ENCODE measurements at places on chromosomes 2 and 18.

DNA sequence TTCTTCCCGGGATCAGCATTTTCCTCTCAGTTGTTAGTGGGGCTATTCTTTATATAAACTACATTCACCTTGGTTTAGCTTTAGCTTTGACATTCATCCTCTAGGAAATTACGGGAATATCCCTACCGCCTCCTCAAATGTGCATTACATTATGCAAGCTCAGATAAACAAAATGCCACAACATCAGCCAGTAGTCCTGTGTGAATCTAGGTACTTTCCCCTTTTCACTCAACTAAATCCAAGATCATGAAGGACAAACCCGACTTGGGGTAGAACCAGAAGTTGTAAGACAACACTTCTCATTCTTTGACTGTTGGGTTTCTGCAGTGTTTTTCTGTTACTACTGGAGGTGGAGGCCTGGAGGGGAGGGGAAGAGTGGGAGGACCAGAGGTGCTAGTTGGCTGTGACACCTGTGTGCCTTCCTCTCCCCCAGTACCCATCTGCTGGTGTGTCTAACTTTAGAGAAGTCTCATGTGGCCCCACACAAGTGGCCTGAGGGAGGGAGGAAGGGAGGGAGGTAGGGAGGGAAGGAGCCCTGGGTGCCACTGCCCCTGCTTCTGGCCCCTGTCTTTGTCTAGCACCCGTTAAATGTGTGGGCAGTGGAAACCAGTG, 84.8 kb upstream of the BCL2L11 start:
- no peaks in the 10 kb centered on the region for H3K4me1 ChIP-seq
- no peak for DNase-seq
- no peak overlapping the region for H3K4me3 ChIP-seq
- H3K27me3 ChIP-seq: no peaks in the 10 kb centered on the region
- no peak overlapping the region for H3K27ac ChIP-seq

DNA sequence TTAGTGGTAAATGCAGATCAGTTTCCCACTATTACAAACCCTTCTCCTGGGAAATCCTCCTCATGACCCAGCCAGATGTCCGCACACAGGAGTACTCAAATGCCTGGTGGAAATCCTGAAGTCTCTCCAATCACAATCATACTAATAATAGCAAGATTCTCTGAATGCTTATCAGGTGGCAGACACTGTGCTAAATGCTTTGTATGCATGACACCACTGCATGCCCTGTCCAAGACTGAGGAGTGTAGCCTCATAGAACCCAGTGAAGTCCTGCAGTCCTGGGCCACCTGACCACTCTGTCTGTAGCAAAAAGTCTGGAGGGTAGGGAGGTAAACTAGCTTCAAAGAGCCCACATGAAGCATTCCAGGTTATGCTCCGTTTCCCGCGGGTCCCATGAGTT, 434.8 kb upstream of the CHST9 start:
- H3K4me3 ChIP-seq: no peak overlapping the region
- H3K27me3 ChIP-seq: no peaks in the 10 kb centered on the region

DNA sequence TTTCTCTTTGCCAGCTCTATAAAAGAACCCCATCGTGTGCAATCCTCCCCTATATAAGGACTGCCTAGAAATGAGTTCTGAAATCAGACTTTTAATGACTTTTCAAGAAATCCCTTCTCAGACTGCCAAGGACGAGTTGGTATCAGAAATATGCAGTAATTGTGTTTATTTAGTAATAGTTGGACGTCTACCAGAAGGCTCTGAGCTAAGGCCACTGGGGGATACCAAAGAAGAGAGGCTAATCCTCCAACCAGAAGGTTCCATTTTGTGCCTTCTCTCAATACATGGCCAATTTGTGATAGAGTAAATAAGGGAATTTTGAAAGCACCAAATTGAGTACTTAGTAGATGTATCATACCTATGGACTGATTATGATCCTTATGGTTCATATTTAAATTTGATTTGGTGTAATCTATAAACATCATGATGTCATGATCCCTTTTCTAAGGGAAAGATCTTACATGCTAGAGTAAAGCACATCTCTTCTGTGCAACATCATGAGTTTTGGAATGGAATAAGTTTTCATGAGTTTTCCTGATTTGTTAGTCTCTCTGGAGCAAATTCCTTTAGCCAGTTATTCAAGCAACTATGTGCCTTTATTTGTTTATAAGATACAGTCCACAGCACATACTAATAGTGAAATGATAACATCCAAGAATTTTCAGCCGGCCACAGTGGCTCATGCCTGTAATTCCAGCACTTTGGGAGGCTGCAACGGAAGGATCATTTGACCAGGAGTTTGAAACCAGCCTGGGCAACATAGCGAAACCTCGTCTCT, 82.2 kb upstream of the LTBP1 start:
- H3K27me3 ChIP-seq: no peaks in the 10 kb centered on the region
- no peak overlapping the region for H3K4me3 ChIP-seq
- H3K27ac ChIP-seq: no peak overlapping the region
- H3K4me1 ChIP-seq: no peaks in the 10 kb centered on the region
- no peak for DNase-seq
- no peaks in the 10 kb centered on the region for H3K36me3 ChIP-seq

DNA sequence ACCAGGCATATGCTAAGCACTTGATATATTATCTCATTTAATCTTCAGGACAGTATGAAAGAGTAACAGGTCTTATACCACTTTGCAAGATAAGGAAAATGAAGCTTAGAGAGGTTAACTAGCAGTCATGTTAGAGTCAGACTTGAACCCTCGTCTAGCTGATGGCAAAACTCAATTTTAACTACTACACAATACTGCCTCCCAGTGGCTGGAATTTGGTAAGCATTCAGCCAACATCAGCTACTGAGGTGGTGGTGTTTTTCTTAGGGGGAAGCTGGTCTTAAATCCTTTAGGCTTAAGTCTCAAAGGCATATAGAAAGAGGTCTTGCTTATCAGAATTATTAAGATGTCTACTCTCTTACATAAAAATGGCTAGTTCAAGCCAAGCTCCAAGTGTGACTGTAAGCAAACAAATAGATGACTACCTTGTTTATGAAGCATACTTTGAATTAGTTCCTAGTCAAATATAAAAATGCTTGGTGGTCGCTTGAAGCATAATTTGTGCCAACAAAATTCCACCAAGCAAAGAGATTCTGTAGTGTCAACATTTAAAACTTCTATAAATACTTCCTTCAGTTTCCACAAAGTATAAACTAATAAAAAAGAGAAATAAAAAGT, 325.4 kb upstream of the FIGN start:
- H3K36me3 ChIP-seq: no peaks in the 10 kb centered on the region
- H3K27ac ChIP-seq: no peak overlapping the region
- no peaks in the 10 kb centered on the region for H3K4me1 ChIP-seq
- no peaks in the 10 kb centered on the region for H3K27me3 ChIP-seq
- H3K4me3 ChIP-seq: no peak overlapping the region

DNA sequence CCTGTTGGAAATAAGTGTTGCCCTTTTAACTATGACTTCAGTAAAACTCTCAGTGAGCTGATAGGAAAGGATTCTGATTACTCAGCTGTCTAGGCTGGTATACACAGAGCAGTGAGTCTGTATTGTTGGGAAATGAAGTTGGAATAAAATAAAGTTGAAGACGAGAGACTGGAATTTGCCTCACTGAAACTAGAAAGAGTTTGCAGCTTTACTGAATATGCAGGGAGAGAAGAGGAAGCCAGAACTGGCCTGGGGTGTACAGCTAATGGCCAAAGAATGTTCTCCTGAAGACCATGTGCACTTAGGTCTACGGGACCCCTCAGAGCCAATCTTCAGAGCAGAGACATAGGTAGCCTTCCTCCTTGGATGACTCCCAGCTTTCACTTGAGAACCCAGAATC, 26.5 kb downstream of the EIF4E2 start:
- no peak overlapping the region for H3K27ac ChIP-seq
- peaks cover 13% of the 10 kb centered on the region for H3K4me1 ChIP-seq
- no peak overlapping the region for H3K4me3 ChIP-seq
- H3K36me3 ChIP-seq: no peaks in the 10 kb centered on the region
- no peaks in the 10 kb centered on the region for H3K27me3 ChIP-seq

DNA sequence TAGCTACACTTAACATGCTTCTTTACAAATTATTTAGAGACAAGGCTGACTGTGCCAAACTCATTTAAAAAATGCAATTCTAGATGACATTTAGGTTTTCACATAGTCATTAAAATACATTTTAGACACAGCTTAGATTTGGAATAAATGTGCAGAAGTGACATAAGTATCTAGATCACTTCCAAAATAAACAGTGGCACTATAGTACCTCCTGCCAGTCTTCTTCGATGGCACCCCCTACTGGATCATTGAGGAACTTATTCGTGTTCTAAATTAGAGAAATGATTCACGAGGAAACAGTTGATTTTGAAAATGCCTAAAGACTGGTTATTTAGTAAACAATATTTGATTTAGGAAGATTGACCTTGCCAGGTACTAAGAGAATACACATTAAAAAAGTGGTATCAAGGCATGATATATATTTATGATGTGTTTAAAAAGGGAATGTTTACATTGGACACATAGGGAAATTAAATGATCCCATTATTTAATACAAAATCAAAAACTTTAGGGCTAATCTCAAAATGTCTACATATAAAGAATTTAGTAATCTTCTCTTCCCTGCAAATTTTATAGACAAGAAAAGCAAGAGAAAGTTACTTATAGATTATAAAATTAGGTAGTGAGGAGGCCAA, 323.9 kb downstream of the XIRP2 start:
- H3K4me1 ChIP-seq: no peaks in the 10 kb centered on the region
- H3K27me3 ChIP-seq: no peaks in the 10 kb centered on the region
- H3K27ac ChIP-seq: no peak overlapping the region
- H3K4me3 ChIP-seq: no peak overlapping the region
- no peaks in the 10 kb centered on the region for H3K36me3 ChIP-seq
- no peak for DNase-seq

- H3K4me1 ChIP-seq: no peaks in the 10 kb centered on the region
- H3K4me3 ChIP-seq: no peak overlapping the region
- H3K27me3 ChIP-seq: no peaks in the 10 kb centered on the region
- no peak overlapping the region for H3K27ac ChIP-seq
- no peak for DNase-seq
These were observed 685.6 kb upstream of the SALL3 start for GRCh38 chr18:78293940-78294541.

DNA sequence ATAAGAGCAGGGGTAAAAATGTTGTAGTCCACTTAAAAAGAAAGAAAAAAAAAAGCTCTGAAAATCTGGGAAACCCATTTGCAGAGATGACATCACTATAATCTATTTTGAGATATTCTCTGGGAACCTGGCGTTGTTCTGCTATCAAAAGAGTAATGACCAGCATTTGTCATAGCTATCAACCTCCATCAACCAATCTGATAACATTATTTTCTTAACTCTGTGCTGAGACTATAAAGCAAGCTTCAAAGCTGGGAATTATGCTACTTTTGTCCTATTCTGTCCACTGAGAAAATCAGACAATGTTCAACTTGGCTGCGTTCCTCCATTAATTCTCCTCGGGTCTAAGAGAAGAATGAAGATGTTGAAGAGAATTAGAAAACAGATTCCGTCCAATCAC, 107.5 kb downstream of the STK39 start:
- H3K4me1 ChIP-seq: peaks cover 25% of the 10 kb centered on the region
- H3K36me3 ChIP-seq: peaks cover 1% of the 10 kb centered on the region
- no peak for DNase-seq
- H3K27me3 ChIP-seq: no peaks in the 10 kb centered on the region
- H3K27ac ChIP-seq: no peak overlapping the region

DNA sequence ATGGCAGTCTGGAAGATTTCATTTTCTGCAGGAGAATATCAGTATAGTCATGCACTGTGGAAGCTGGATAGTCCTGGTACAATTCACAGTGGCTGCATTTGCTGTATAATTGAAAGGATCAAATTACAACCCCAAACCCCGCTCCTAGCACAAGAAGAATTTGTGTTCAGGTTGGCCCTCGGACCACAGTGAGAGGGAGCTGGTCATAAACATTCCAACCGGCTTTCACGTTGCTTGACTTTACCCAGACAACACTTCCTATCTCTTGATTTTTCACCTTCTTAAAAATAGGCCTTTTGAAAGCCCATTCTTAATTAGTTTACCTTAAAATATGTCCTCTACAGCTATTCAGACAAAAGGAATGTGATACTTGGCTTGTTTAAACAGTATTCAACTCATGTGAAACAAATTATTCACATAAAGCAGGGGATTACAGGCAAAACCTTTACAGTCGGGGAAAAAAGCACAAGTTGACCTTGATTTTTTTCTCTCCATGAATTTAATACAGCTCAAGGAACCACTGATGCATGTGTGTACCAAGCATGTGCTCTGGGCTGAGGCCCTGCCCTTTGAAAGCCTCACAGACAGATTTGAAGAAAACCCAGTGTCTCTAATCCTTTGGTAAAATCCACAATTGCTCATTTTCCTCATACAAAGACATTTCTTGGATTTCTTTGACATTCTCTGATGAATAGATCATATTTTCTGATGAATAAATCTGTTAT, 143.0 kb upstream of the SOX11 start:
- no peaks in the 10 kb centered on the region for H3K36me3 ChIP-seq
- DNase-seq: no peak
- H3K27ac ChIP-seq: no peak overlapping the region
- no peaks in the 10 kb centered on the region for H3K4me1 ChIP-seq

DNA sequence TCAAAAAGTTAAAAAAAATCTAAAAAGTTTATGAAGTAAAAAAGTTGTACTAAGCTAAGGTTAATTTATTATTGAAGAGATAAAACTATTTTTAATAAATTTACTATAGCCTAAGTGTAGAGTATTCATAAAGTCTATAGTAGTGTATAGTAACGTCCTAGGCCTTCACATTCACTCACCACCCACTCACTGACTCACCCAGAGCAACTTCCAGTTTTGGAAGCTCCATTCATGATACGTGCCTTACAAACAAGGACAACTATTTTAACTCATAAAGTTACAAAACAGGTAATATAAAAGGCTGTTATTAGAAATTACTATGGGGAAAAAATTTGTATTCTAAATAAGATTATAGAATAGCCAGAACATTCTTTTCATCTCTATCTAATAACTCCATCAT, 158.9 kb upstream of the FN1 start:
- DNase-seq: no peak
- H3K4me1 ChIP-seq: no peaks in the 10 kb centered on the region
- no peaks in the 10 kb centered on the region for H3K27me3 ChIP-seq
- H3K27ac ChIP-seq: no peak overlapping the region
- no peaks in the 10 kb centered on the region for H3K36me3 ChIP-seq
- H3K4me3 ChIP-seq: no peak overlapping the region

- H3K36me3 ChIP-seq: no peaks in the 10 kb centered on the region
- H3K4me1 ChIP-seq: no peaks in the 10 kb centered on the region
- no peak overlapping the region for H3K27ac ChIP-seq
- no peaks in the 10 kb centered on the region for H3K27me3 ChIP-seq
These were observed 25.5 kb downstream of the PIAS2 start for GRCh38 chr18:46891742-46892214.

DNA sequence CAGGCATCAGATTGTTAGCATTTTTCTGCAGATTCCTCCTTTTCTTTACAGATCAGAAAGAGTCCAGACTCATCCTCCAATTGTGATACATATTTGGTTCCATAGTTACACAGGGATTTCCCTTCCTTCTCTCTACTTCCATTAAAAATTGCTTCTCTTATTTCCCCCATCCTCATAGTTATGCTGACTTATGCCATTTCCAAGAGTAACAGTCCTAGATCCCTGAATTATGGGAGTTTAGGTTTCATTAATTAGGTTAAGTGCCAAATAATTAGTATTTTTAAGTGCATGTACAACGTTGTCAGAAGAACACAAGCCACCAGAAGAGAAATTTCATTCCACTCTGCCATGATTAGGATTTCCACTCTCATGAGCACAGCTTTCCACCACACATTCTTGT, 198.5 kb downstream of the BARD1 start:
- DNase-seq: no peak
- no peaks in the 10 kb centered on the region for H3K36me3 ChIP-seq
- H3K27me3 ChIP-seq: no peaks in the 10 kb centered on the region
- no peaks in the 10 kb centered on the region for H3K4me1 ChIP-seq
- no peak overlapping the region for H3K27ac ChIP-seq

- no peak overlapping the region for H3K27ac ChIP-seq
- peaks cover 4% of the 10 kb centered on the region for H3K4me1 ChIP-seq
- DNase-seq: no peak
- no peaks in the 10 kb centered on the region for H3K36me3 ChIP-seq
- H3K4me3 ChIP-seq: no peak overlapping the region
These were observed 7.3 kb upstream of the ASIC4 start for GRCh38 chr2:219506802-219507526.

All from pancreas (tissue), 10 donors.